ENCODE measurements at places on chromosomes 12 and 14.

- no peak for DNase-seq
Observed at GRCh38 chr12:76035045-76035444, 3.5 kb upstream of the PHLDA1 start.

GRCh38 chr14:34044373-34044637, 93.4 kb upstream of the EGLN3 start:
- no peak for DNase-seq

DNA sequence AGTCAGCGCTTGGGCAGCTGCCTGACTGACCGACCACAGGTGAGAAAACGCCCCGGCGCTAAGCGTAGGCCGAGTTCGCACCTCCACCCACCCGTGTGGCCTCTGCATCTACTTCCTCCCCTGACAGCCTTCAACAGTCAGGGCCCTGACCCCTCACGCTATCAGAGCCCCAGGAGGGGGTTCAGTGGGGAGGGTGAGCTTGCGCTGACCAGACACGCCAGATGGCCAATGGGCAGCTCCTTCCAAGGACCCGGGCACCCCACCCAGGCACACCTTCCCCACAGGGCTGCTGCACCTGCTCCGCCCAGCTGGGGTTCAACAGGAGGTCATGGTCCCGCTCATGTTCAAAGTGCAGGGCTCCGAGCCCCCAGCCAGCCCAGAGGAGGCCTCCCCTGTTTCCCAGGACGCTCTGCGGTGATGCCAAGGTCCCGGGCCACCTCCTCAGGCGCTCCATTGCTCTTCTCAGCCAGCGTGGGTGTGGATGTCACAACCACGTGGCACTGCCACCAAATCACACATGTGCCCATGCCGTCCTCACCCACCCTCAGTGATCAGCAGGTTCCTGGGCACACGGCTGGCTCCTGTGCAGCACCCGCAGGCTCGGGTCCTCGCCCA, 48.7 kb upstream of the BCL11B start:
- DNase-seq = no peak

DNA sequence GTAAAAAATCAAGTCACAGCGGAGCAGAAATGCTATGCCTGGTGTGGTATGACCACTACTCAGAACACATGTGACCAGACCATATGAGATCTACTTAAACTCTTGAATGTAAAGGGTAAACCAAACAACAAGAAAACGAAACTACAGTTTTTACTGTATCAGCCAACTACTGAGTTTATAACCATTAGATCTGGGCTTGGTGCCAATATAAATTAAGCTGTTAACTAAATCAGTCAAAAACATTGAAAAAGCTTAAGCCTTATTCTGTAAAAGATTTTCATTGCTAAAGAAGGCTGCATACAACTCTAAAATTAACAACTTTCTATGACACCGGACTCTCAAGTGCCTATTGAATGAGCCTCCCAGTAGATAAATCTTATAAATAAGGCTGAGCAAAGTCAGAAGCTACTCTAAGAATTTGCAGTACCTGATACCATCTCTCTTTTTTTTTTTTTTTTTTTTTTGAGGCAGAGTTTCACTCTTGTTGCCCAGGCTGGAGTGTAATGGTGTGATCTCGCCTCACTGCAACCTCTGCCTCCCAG, 35.4 kb downstream of the SPTLC2 start:
- DNase-seq = peak; percentile 58

GRCh38 chr12:71243370-71243769, 85.6 kb upstream of the TSPAN8 start:
- no peak for DNase-seq

- no peak for DNase-seq
Observed at GRCh38 chr12:5648692-5649359, 216.9 kb downstream of the NTF3 start.

GRCh38 chr14:85762526-85762925, 232.6 kb downstream of the FLRT2 start:
- no peak for DNase-seq

DNA sequence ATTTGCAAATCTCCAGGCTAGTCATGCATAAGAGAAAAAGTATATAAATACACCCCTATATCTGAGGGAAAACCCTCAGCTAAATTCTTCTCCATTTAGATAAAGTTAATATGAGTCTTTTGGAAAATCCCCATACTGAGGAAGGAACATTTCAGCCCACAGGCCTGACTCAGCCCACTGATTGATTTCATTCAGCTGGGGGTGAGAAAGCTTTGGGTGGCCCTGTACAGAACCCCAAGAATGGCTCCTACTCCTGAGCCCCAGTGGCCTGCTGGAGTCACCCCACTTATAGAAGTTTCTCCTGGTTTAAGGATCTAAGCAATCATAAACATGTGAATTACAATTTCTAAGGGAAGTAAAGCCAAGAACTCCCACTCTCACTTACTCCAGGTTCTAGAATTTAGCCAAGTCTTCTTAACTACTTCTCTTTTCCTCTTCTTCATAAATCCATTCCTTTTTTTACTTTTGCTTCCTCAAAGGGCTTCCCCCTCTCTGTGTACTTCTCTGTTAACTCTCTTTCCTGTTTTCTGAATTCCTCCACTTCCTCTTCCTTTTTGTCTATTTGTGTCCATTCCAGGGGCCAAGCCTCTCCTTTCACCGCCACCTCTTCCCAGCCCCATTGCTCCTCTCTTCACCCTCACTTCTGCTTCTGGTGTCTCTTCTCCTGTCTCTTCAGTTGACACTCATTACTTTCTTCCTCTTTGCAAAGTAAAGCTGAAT, 21.0 kb downstream of the RTN1 start:
- DNase-seq = no peak

GRCh38 chr14:104357689-104358527, 219.5 kb downstream of the KIF26A start:
- DNase-seq = no peak

GRCh38 chr14:104187931-104188726, 49.7 kb downstream of the KIF26A start:
- no peak for DNase-seq

DNA sequence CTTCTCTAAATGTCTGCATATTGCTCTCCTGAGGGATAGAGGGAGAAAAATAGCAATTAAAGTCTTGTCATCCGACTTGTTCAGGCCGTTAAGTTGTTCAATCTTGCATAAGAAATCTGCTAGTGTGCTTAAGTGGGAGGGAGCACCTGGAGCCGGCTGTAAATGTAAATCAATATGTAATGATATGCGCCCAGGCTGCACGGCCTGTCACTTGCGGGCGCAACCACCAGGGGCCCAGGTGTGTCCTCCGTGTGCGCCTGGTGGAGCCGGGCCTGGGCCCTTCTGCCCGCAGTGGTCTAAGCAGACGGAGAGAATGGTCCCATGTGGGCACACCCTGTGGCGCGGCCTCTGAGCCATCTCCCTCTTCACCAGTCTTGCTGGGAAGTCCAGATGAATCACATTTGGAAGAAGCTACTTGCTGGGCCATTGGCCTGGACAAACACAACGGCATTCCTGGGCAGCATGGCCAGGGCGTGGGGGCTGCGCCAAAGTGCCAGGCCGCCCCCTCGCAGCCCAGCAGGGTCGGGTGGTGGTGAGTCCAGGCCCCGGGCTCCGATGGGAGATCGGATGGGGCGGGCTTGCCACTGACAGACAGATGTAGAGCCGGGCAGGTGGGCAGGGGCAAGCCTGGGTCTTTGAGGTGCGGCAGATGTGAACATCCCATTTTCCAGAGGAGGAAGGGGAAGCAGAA, 193.3 kb upstream of the C14orf180 start:
- no peak for DNase-seq

DNA sequence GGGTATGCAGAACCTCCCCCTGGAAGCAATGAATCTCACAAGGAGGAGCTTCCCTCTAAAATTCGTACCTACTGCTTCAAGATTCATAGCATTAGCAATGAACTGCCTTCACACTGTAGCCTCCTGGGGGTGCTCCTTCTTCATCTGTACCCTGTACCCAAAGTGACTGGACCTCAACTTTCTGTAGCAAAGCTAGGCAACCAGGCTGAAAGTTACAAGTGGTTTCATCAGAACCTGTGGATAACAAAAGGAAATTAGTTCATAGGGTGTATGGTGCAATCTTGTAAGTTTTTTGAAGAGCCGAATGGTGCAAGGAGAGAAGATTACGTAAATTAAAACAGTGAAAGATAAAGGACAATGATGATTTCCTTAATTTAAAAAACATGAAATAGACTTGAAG, 1541.7 kb upstream of the FLRT2 start:
- no peak for DNase-seq

DNA sequence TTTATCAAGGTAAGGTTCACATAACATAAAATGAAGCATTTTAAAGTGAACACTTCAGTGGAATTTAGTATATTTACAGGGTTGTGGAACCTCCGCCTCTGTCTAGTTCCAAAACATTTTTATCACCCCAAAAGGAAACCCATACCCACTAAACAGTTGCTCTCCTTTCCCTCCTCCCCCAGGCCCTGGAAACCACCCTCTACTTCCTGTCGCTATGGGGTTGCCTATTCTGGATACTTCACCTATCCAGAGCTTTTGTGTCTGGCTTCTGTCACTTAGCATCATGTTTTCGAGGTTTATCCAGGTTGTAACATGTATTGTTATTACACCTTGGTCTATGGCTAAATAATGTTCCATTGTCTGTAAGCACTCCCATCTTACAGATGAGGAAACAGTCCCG, 27.7 kb upstream of the ZFP36L1 start:
- peak; percentile 79 for DNase-seq

GRCh38 chr12:3896356-3896755, 23.2 kb upstream of the PARP11 start:
- no peak for DNase-seq

- no peak for DNase-seq
Observed at GRCh38 chr12:53427905-53428594, 4.4 kb downstream of the AMHR2 start.

DNA sequence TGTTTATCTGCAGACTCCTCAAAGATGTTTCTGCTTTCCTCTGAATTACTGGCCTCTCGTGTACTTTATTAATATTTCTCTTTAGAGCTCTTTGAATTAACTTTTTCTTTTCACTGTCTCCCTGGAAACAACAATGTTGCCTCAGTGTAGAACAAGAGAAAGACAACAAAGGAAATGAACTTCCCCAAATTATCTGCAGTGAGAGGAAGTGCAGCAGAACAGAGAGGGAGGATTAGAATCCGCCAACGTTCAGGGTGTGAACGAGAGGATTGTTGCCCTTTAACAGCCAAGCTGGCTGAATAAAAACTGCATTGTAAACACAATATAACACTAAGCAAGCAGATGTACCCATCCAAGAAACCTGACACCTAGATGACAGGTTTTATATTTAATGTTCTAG, 375.9 kb downstream of the GALC start:
- no peak for DNase-seq

GRCh38 chr12:93804392-93805179, 127.4 kb downstream of the CRADD start:
- no peak for DNase-seq

GRCh38 chr14:68366656-68367055, 426.2 kb downstream of the ZFP36L1 start:
- no peak for DNase-seq

- DNase-seq = no peak
Observed at GRCh38 chr12:77421152-77421551, 355.8 kb upstream of the E2F7 start.

GRCh38 chr14:63266106-63266505, 52.6 kb downstream of the GPHB5 start:
- no peak for DNase-seq

- DNase-seq = no peak
Observed at GRCh38 chr12:85348779-85349178, 68.8 kb downstream of the ALX1 start.

DNA sequence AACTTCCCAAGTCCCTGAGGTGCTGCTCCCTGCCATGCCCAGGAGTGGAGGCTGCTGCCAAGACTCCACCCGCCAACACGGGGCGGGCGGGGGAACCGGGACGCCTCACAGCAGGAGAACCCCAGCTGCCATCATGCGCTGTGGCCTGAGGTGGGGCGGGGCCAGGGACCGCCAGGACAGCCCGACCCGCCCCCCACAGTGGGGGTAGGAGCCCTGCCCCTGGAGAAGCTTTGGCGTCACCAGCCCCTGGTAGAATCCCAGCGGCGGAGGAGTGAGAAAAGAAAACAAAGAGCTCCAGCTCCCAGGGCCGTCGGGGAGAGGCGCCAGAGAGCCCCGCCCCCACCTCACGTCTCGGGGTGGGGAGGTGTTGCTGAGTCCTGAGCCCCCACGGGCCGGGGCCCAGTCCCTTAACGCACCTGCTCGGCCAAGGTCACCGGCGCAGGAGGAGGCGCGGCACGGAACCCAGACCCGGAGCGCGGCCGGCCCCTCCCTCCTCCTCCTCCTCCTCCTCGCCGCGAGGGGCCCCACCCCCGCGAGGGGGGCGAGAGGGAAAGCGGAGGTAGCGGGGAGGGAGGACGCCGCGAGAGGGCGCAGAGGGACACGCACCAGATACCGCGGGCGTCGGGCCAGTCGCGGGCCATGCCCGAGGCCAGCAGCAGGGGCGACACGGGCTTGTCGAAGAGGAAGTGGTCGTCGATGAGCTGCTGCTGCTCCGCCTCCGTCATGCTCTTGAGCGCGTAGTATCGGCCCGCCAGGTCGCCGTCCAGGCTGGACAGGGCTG, 1.8 kb downstream of the CKB start:
- DNase-seq = peak; percentile 61

- no peak for DNase-seq
Observed at GRCh38 chr12:70609739-70610491, 27.3 kb downstream of the PTPRB start.

DNA sequence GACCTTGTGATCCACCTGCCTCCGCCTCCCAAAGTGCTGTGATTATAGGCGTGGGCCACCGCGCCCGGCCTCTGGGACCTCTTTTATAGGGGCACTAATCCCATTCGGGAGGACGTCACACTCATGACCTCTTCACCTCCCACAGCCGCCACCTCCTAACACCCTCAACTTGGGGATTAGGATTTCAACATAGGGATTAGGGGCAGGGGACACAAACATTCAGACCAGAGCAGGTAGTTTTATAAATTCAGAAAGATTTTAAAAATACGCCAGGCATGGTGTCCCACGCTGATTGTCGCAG, 49.4 kb downstream of the TPCN1 start:
- DNase-seq = no peak

GRCh38 chr12:93572712-93573551, 457 bp downstream of the SOCS2 start:
- DNase-seq = no peak

DNA sequence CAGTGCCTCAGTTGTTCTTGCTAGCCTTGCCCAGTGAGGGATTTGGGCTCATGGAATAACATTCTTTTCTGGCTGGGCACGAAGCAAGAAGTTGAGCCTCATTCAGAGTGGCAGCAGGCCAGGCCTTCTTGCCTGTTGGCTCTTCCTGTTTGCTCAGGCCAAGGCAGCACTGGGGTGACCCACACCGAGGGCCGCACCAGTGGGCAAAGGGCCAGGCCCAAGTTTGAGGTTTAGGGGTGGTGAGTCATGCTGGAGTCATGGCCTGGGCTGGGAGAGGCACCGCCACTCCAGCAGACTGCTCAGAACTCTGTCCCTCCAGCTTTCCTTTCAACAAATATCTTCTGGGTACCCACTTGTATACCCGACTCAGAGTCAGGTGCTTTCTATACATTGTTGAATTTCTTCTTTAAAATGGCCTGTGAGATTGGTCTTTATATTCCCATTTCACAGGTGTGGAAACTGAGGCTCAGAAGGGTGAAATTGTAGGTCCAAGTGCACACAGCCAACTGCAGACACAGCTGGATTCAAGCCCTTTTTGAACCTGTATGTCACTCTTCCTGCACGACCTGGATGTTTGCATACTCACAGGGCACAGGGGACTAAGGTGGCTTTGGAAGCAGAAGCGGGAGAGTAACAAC, 279.4 kb downstream of the FOXN3 start:
- DNase-seq = no peak

- no peak for DNase-seq
Observed at GRCh38 chr12:5335069-5335468, 96.8 kb upstream of the NTF3 start.
